ENCODE measurements at places on chromosomes 5 and 9.

GRCh38 chr9:77949751-77950436 is 81.7 kb downstream of the GNAQ start:
- no peak for DNase-seq

- DNase-seq: no peak
Observed at GRCh38 chr5:655406-655805, 37.7 kb downstream of the TPPP start.

DNA sequence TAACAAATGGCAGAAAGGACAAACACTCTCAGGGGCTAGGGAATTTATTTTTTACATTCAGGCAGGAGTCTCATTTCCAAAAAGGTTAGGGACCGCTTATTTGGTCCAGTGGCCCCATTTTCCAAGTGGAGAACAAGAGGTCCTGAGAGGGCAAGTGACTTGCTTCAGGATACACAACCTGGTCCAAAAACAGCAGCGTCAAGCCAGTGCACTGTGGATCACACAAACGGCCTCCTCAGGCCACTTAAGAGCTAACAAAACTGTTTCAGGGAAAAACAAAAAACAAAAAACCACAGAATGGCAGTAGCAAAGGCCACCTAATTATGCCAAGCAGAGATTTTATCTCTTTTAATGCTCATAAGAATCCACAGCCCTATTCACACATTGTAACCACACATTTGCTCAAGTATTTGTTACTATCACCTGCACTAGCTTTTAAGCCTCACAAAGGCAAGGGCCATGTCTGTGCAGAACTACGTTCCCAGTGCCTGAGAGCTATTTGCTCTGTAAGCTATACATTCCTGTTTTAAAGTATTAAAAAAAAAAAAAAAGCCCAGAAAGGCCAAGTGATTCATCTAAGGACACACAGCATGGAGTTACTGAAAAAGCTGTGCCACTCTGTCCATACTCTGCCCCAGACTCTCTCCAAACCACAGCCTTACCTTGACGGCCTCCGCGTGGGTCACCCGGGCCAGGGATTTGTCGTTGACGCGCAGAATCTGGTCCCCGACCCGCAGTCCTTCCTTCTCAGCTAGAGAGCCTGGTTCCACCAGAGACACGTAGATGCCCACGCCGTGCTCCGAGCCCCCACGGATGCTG is 1.5 kb downstream of the WHRN start:
- DNase-seq: no peak

GRCh38 chr5:54703565-54704255 is 186.2 kb downstream of the SNX18 start:
- DNase-seq: no peak

DNA sequence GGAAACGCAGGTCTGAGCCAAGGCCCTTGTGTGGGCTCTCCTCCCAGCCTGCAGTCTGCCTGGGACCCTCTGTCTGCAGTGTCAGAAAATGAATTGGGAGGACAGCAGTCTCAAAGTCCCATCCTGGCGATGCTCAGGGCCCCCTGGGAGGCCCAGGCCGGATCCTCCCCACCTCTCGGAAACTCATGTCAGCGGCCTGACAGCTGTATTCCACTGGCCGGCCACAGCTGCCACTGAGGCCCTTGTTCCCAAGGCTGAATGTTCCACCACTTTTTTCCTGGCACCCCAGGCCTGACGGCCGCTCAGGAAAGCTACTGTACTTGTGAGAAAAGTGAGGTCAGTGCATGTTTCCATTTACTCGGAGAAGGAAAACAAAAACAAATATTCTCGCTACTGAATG is 180.0 kb downstream of the FGF18 start:
- DNase-seq: no peak

DNA sequence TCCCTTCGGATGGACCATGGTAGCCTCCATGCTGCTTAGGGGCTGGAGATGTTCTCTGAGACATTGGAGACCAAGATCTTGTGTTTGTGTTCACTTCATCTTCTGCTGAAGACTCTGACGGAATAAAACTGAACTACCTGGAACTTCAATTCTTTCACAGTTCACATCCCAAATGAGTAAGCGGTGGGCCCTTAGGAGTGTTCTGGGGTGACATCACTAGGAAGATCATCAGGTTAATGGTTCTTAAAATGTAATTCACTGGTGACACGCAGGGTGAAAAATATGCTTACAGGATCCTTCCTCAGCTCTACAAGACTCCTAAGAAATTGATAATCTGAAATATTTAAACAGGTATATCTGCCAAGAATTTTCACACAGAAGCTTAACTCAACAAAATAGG is 561.5 kb downstream of the SEMA5A start:
- DNase-seq: no peak

- no peak for DNase-seq
Observed at GRCh38 chr9:126658956-126659555, 45.3 kb downstream of the LMX1B start.

- DNase-seq: no peak
Observed at GRCh38 chr5:27191786-27192510, 153.6 kb upstream of the CDH9 start.

- DNase-seq: no peak
Observed at GRCh38 chr5:155564541-155564940, 551.0 kb downstream of the KIF4B start.

GRCh38 chr9:14479163-14479560 is 165.2 kb upstream of the NFIB start:
- DNase-seq: no peak

- DNase-seq: no peak
Observed at GRCh38 chr9:5893591-5894236, 3.0 kb downstream of the MLANA start.

DNA sequence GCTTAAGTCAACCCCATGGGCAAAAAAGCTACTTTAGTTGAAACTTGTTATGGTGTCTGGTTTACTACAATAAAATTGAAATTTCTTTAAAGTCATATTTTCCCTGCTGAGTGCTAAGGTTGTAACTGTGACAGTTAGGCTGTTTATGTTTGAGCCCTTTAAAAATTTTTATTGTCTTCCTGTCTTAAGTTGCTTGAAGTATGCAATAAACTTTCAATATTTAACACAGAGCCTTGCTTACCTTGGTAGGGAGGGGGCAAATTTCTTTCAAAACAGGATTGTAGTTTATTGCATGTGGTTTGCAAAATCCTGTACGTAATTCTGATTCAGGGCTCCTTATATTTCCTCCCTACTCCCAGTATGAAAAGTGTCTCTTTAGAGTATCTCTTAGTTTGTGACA is 465.5 kb upstream of the ACTBL2 start:
- no peak for DNase-seq

DNA sequence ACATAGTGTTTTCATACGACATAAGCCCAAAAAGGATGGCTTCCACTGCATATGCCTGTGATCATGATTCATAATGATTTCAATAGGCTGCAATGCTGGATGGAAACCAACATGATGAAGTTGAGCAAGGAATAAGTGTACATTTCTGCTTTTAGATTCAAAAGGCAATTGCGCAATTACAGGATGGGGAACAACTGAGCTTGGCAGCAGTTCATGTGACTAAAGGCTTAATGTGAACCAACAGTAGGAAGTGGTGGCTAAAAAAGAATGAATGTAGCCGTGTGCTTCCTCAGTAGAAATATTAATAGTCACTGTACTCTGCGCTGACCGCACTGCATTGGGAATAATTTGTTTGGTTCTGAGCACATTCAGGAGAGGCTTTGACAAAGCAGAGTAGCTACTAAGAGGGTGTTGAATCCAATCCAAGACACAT is 51.2 kb downstream of the SLC1A3 start:
- no peak for DNase-seq

GRCh38 chr9:31683116-31683515 is 701.3 kb upstream of the ACO1 start:
- no peak for DNase-seq

- DNase-seq: peak; percentile 17
Observed at GRCh38 chr5:82105457-82105856, 133.6 kb downstream of the ATG10 start.

DNA sequence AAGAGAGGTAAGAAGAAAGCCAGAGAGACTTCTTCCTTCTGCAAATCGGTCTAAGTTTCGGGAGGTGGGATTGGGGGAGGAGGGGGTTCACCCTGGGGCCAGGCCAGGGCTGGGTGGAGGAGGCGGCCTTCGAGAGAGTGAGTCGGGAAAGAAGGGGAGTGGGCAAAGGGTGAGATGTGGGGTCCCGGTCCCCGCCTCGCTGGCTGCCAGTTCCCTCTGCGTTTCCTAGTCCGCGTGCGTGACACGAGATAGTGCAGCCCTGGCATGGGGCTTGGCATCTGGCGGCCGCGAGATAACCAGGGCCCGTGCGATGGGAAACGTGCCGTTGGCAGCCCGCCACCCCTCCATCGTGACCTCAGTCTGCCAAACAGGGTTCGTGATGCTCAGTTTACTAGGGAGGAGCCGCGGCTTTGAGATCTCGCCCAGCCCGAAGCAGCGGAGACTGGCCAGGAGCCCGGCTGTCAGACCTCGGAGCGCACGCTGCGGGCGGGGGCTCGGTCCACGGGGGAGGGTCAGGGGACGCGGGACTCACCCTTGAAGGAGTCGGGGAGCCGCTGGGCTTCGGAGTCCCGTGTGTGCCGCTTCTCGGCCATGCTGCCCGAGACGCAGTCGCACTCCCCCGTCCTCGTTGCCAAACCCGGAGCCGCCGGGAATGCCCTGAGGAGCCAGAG is at the start of gene STOM:
Gene STOM, minus strand, starts transcription at position 656 of the 671 bp plus-strand sequence. Its CDS starts 63 bp downstream, at position 593.
- DNase-seq: peak; percentile 67

GRCh38 chr5:151155775-151156506 is 1.6 kb downstream of the ANXA6 start:
- no peak for DNase-seq

- no peak for DNase-seq
Observed at GRCh38 chr5:181052672-181053487, 12.8 kb downstream of the BTNL9 start.

- DNase-seq: no peak
Observed at GRCh38 chr5:128965011-128965637, at the start of gene SLC27A6. SLC27A6 (plus strand) TSS chr5:128965488; CDS start chr5:128966138, 650 bp downstream.

DNA sequence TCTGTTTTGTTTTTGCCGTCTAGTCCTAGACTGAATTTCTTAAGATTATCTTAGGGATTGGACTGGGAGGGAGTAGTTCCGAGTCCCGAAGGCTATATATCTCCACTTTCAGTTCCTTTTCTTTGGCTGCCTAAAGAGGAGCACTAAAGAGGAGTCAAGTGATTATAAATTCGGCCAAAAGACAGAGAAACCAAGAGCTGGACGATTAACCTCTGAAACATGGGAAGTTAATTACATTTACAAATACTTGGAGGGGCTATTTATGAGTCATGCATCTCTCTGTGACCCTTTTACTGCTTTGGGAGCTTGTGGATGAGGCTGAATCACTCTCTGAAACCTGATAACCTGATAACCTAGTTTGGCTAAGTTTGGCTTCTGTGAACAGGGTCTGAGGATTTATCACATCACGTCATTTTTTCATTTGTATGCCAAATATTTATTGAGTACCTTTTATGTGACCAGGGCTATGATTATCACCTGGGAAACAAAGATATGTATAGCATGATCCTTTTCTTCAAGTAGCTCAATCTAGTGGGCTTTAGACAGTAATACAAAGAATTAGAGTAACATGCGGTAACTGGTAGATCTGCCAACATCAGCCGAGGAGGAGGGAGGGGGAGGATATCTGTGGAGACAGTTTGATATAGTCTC is 180.9 kb downstream of the CD180 start:
- DNase-seq: no peak

DNA sequence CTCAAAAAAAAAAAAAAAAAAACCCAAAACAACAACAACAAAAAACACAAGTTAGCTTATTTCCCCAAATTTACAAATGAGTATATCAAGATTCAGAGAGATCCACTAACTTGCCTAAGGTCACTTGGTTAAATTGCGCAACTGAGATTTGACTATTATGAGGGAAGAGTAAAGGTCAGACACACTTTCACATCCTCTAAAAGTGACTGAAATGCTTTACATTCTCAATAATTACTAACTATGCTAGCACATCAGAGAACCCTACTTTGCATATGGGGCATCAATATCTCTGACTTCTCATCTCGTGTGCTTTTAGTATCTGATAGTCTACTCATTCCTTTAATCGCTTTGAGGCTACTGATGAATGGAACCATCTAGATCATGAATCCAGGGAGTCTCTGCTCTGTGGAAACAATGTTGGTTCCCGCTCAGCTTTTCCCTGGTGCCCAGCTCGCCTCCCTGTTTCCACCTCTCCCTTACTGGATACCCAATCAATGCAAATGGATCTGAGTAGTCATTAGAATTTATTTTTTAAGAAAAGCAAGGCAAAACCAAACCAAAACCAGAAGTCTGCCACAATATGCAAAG is 182.1 kb upstream of the TRIM32 start:
- DNase-seq: no peak

GRCh38 chr9:106859957-106860720 is 2.8 kb upstream of the ZNF462 start:
- no peak for DNase-seq

DNA sequence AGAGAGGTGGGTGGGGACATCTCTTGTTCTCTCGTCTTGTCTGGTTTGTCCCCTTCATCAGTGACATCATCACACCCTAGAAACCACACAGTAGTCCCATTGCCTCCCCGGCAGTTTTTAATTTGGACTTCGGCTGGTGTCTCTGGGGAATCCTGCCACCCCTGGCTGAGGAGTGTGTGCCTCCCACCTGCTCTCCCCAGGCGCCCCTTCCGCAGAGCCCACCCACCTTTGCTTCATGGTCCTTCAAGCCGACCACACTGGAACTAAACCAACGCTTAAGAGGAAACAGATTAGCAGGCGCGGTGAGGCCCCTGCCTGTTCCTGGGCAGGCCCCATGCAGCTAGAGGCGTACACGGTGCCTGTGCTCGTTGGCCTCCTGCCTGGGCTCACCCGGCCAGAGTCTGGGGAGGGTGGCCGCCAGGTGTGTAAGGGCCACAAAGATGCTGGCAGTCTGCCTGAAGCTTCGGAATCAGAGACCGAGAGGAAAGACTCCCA is 107.6 kb upstream of the SPRY4 start:
- DNase-seq: peak; percentile 44

- no peak for DNase-seq
Observed at GRCh38 chr9:4839470-4839912, 46.7 kb downstream of the RCL1 start.

GRCh38 chr5:148186248-148187003 is 16.4 kb upstream of the SPINK6 start:
- no peak for DNase-seq

GRCh38 chr5:1017691-1018455 is 9.3 kb downstream of the NKD2 start:
- no peak for DNase-seq

DNA sequence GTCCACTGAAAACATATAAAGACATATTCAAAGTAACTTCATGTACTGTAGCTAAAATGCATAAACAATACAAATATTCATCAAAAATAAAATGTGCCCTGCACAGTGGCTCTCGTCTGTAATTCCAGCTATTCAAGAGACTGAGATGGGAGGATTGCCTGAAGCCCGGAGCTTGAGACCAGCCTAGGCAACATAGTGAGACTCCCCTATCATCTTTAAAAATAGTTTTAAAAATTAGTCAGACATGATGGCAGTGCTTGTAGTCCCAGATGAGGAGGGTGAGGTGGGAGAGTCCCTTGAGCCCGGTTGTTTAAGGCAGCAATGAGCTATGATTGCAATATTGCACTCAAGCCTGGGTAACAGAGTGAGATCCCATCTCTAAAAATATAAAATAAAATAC is 534.1 kb downstream of the ANXA1 start:
- DNase-seq: no peak

DNA sequence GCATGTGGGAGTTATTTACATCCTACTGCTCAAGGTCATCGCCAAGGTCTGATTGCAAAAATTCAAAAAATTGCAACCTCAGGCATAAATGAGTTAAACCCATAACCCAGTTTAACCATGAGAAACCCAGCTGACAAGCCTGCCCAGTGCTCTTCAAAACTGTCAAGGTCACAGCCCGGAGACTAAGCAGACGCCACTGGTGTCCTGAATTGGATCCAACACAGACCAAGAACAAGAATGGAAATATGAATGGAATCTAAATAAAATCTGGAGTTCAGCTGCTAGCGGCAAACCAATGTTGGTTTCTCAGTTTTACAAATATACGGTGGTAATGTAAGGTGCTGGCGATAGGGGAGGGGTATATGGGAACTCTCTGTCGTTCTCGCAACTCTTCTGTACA is 201.5 kb upstream of the MVB12B start:
- DNase-seq: no peak
